GM12892 (cell line): ENCODE measurements at places on chromosomes 4 and X.

- no peak for DNase-seq
Observed at GRCh38 chrX:150688911-150689451, 4.2 kb upstream of the MTMR1 start.

- no peak for DNase-seq
Observed at GRCh38 chr4:69858690-69859089, 1.3 kb downstream of the SULT1E1 start.

DNA sequence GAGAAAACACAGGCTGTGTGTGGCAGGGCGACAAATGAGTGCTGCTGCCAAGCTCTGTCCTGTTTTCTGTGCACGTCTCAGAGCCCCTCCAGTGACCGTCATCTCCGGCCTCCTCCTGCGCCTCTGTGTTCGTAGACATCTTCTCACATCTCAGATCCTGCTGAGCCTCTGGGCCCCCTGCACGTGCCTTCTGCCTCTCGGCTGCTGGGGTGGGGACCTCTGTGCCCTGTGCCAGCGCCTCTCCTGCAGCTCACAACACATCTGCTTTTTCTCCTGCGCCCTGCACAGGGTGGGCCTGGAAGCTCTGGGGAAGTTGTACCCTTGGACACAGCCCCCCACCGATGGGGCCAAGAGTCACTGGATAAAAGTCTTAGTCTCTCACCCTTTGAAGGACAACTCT, 2.4 kb upstream of the CTAG2 start:
- DNase-seq: no peak

DNA sequence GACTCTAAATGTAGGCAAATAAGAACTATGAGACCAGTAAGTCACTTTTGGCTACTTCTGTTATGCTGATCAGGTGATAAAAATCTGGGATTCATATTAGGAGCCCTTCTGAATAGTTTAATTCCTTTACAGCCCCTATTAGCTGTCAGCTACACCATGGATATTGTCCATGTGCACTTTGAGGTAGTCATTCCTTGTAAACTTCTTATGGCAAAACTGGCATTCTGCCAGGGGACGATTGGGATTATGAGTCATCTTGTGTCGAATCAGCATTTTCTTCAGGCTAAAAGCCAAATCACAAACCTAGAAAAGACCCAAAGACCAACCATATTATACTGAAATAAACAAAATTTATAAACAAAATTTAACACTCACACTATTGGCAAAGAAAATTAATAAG, 227.6 kb downstream of the PRDM5 start:
- DNase-seq: no peak

- DNase-seq: peak; percentile 39
Observed at GRCh38 chr4:8580321-8581093, at the start of gene GPR78. Gene GPR78, plus strand, starts transcription at chr4:8580392. Its CDS starts 591 bp downstream, at chr4:8580983.

DNA sequence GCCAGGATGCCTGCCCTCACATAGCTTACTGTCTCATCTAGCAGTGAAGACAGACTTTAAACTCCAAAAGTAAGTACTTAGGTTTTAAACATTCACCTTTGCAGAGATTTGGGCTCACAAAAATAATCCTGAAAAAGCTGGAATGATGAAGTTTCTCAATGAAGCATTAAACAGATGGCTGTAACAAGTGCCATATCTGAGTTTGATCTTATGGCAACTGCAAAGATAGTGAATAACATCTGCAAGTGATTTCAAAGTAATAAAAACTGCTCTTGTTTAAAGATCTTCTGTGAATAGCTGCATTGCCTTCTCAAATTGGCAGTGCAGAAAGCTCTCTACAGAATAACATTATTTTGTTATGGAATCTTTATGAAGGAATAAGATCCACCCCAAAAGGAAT, 271.2 kb upstream of the SMIM31 start:
- DNase-seq: no peak

DNA sequence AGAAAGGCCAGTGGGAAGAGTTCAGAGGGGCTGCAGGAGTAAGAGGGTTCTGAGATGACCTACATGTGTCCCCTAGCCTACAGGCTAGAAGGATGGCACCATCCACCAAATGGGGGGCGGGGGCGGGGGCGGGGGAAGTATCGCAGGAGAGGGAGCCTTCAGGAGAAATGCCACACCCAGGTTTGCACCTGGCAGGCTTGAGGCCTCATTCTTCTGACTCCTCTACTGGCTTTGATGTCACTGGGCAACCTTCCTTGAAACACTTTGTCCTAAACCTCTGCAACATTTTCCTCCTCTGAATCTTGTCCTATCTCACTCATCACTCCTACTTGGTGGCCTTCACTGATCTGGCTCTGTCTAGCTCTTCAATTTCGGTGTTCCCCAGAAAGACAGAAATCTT, 24.0 kb downstream of the CD99L2 start:
- DNase-seq: no peak

DNA sequence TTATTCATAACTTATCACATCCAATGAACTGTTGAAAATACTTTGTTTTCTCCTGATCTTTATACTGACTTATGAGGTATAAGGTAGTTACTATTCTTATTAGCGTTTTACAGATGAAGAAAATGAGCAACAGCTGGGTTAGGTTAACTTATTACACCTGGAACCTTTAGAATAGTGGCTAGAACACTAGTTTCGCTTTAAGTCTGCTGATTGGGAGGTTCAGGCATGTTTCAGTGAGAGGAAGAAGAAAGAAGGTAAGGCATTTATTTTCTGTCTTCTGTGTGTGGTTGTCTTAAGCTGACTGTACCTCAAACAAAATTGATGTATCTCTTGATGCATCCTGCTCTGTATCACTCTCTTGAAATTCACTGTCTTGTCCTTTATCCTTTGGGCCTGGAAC, 302.5 kb downstream of the GRID2 start:
- no peak for DNase-seq

- DNase-seq: no peak
Observed at GRCh38 chr4:187209921-187210613, 486.4 kb upstream of the FAT1 start.

GRCh38 chr4:26083987-26084386, 170.0 kb downstream of the SMIM20 start:
- DNase-seq: no peak

- DNase-seq: no peak
Observed at GRCh38 chr4:4990857-4991540, 28.3 kb downstream of the CYTL1 start.

- no peak for DNase-seq
Observed at GRCh38 chr4:87521757-87522374, 7.3 kb downstream of the SPARCL1 start.
